ENCODE measurements at places on chromosomes 5 and 9. TPM values are rescaled to one million over a fixed set of nuclear protein-coding genes. Genes with fewer than 3 reads are reported as not detected.

Gene GARNL3
- total RNA-seq: 2.5 TPM

Gene SNX24
- 6.4 TPM for total RNA-seq

Gene PPP2R2B
- not detected for total RNA-seq

Gene NME5
- not detected for total RNA-seq

Gene OBP2B
- not detected for total RNA-seq

Gene LCN2
- total RNA-seq: 0.72 TPM

Gene ARHGEF39
- total RNA-seq: 16.1 TPM

Gene PCDHB13
- not detected for total RNA-seq

Gene CCL27
- total RNA-seq: not detected

Gene LVRN
- 2.9 TPM for total RNA-seq

Gene SOHLH1
- 0.29 TPM for total RNA-seq

Gene TNFSF15
- total RNA-seq: not detected
